ENCODE measurements at places on chromosomes 6 and 20. TPM values are rescaled to one million over a fixed set of nuclear protein-coding genes. Genes with fewer than 3 reads are reported as not detected.

SGK2 gene
- 0.38 TPM for total RNA-seq

- peak; percentile 93 for DNase-seq
Measured at GRCh38 chr6:12578751-12579150, 137.8 kb upstream of the PHACTR1 start.

SLC13A3 gene
- total RNA-seq, result 5.1 TPM

PRSS35 gene
- total RNA-seq, result not detected

- peak; percentile 99 for DNase-seq
Measured at GRCh38 chr6:47698342-47698787, at the start of gene ADGRF4. TSS of gene ADGRF4 (plus strand) at chr6:47698580. CDS start at chr6:47707246, 8,666 bp downstream.

GRCh38 chr6:75205776-75206575 lies at the start of gene COL12A1:
TSS of gene COL12A1 (minus strand) at chr6:75206053. CDS start at chr6:75202792, 3,261 bp downstream.
- peak; percentile 95 for DNase-seq

MLIP gene
- total RNA-seq, result 0.53 TPM

AKAP12 gene
- total RNA-seq, result 15.0 TPM
